ENCODE measurements at places on chromosomes 1 and 21.

DNA sequence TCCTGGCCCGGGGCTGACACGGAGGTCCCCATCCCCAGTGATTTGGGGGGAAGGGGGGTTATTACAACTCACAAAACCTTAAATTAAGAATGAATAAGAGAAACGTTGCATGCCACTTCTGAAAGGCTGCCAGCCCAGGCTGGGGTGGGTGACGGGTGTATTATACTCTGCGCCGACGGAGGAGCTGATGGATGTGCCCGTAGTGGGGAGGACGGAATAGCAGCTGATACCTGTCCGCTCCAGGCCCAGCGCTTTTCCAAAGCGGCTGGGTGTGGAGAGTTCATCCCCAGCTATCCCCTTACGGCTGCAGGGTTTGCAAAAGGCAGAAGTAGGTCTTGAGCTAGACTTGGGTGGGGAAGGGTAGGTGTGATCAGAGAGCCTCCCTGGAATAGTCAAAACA is 63.8 kb upstream of the CASZ1 start:
- DNase-seq: no peak

GRCh38 chr1:100397681-100398080 is 45.4 kb downstream of the CDC14A start:
- DNase-seq: no peak

GRCh38 chr1:180382326-180383115 is 119.9 kb downstream of the ACBD6 start:
- DNase-seq: no peak

DNA sequence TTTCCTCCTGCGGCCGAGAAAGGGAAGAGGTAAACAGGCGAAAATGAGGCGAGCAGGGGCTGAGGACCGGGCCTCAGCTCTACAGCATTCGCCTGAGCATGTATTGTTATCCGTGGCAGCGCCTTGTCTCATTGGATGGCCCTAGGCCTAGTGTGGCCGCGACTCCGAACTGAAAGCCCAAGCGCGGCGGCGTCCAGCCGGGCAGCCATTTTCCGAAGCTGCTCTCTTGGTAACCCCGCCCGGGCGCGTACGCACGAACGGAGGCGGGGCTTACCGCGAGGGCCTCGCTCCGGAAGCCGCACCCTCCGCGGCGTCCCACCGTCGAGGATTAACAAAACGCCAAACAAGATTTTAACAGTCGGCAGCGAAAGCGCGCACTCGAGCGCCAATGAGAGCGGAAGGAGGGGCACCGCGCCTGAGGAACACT is 797 bp upstream of the USP1 start:
- peak; percentile 99 for DNase-seq

DNA sequence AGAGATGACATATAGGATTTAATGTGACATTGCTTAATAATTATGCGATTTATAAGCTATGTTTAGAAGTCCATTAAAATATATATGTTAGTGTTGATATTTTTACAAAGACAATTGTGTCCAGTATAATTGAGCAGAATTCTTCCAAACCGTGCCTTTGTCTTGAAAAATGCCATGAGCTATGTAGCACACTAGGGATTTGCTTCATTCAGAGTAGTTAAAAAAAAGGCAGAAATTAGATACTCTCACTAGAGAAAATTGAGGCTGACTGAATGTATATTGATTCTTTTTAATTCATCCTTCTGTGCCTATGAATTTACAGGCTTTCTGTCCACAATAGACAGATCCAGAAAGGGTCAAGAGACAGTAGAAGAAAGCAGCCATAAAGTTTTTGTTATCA is 429.0 kb downstream of the NEGR1 start:
- DNase-seq: no peak

DNA sequence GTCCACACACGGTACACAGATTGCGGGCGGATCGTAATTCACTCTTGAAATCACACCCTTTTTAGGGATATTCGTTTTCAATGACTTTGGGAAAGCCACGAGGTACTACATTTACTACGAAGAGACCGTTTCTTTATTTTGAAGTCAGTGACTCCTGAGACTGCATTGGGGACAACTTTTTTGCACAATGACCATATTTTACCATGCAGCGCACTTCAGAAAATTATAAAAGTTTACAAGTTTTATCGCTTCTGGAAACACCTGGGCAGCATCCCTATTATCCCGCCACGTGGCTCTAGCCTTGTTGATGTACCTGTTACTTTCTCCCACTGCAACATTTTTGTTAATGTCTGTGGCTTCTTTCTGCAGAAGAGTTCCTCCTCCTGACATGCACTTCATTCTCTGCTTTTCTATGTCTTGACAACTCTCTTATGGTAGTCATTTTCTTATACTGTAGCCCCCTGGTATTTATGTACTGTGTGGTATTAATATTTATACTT is 1.3 kb upstream of the AKT3 start:
- DNase-seq: no peak

DNA sequence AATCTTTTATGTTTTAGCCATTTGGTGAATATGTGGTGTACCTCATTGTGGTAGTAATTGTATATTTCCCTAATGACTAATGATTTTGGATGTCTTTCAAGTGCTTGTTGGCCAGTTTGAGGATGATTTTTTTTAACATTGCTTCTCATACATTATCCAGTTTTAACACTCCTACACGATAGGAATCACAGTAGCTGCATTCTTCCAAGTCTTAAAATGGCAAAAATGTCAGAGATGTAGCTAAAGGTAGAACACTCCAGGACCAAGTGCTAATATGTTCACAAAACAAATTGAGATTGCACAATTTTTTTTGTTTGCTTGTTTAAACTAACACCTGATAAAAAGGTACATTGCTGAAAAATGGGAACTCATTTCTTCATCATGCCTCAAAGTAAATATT is 11.7 kb downstream of the USP25 start:
- DNase-seq: no peak

DNA sequence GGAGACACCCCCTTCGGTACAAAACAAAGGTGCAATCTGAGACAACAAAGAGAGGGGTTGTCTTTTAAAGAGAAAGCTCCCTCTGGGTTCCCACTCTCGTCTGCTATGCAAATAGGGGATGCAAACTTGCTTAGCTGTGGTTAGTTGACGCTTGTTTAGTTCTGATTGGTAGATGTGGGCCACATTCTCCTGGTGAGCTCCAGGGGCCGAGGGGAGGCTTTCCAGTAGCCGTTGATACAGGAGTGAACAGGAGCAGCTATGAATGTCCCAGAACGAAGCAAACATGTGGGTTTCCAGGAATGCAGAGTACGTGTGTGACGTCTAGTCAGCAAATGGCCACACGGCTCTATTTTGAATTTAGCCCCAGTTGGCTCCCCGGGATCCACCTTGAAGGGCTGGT is 14.7 kb downstream of the TFF2 start:
- DNase-seq: peak; percentile 25

DNA sequence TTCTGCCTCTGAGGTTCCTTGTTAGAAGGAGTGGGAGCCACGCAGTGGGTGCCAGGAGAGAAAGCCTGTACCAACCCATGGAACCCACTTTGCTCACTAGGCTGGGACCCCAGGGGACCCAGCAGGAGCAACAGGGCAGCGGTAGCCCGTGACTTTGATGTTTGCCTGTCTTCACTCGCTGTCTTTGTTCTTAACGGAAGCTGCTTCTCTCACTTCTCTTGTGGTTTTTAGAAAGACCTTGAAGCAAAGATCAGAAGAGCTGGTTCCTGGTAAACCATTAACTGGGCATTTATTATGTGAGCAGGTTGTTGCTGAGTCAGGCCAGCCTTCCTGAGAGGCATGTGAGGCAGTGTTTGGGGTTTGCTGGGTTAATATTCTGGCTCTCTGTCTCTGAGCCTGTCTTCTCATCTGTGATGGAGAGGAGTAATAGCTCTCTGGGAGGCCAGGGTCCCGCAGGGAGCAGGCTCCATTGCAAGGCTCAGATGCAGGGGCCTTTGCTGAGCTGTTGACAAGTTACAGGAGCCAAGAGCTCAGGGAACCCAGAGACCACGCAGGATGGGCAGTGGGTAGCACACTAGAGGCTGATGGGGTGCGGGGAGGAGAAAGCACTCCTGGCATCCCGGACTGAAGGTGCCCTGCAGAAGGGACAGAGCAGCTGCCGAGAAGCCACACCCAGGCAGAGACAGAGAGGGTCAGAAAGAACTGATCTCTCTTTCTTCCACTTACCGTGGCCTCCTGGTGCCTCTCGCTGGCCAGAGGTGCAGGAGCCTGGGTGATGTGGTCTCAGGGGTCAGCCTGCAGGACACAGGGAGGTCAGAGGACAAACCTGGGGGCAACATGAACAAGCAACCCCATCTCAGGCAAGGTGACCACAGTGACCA is 367.5 kb upstream of the C1orf174 start:
- no peak for DNase-seq

- DNase-seq: no peak
Measured at GRCh38 chr1:233114159-233114558, 163.7 kb downstream of the NTPCR start.

GRCh38 chr1:25037174-25038074 is 107.3 kb upstream of the RUNX3 start:
- peak; percentile 87 for DNase-seq

- DNase-seq: no peak
Measured at GRCh38 chr21:38597421-38597820, 99.1 kb upstream of the ERG start.

GRCh38 chr1:160646711-160647328 is at the start of gene SLAMF1:
SLAMF1 (minus strand) TSS chr1:160647044; CDS start chr1:160646945, 99 bp downstream.
- DNase-seq: peak; percentile 80

DNA sequence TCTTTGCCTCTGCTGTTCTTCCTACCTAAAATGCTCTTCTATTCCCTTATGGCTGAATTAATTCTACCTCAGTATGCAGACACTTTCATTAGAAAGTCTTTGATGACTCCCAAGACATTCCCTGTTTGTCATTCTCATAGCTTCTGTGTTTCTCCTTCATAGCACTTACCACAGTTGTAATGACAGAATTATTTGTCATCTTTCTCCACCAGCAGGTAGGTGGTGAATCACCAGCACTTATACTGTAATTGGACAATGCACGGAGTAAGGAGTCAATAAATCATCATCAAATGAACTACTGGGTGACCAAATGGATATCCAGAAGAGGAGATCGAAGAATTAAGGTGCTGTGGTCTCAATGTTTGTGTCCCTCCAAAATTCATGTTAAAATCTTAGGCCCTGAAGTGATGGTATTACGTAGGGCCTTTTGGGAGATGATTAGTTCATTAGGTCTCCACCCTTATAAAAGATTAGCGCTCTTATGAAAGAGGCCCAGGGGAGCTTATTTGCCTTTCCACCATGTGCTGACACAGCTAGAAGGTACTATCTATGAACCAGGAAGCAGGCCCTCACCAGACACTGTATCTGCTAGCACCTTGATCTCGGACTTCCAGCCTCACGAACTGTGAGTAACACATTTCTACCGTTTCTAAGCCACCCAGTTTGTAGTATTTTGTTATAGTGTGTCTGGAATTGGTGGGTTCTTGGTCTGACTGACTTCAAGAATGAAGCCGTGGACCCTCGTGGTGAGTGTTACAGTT is 2.4 kb upstream of the CCT8 start:
- no peak for DNase-seq

- no peak for DNase-seq
Measured at GRCh38 chr1:33716976-33717688, 146.7 kb upstream of the HMGB4 start.

- no peak for DNase-seq
Measured at GRCh38 chr1:244010703-244011123, 40.4 kb upstream of the ZBTB18 start.

GRCh38 chr1:114503916-114504422 is 7.0 kb downstream of the TRIM33 start:
- no peak for DNase-seq

GRCh38 chr1:182229921-182230491 is 161.6 kb downstream of the GLUL start:
- DNase-seq: no peak

GRCh38 chr1:54701066-54701465 is 14.6 kb upstream of the TTC4 start:
- no peak for DNase-seq

- no peak for DNase-seq
Measured at GRCh38 chr1:96538111-96538641, 183.4 kb upstream of the PTBP2 start.

- DNase-seq: no peak
Measured at GRCh38 chr1:192010406-192010805, 147.9 kb upstream of the RGS18 start.

GRCh38 chr1:234680331-234680904 is 70.4 kb upstream of the IRF2BP2 start:
- DNase-seq: no peak

DNA sequence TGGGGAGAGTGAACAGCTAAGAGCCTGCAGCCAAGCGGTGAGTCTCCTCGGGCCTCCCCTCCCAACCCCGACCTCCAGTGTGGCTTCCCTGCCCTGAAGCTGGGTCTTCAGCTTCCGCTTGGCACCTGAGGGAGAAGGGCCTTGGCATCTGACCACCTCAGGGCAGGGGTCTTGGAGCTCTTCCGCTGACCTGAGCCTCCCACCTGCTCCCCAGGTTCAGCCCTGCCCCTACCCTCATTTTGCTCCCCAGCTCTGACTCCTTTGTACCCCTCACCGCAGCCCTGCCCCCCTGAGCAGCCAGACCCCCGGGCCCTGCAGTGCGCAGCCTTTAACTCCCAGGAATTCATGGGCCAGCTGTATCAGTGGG is 4.9 kb downstream of the ADAMTSL4 start:
- no peak for DNase-seq

GRCh38 chr1:53505401-53505800 is 46.2 kb downstream of the DMRTB1 start:
- no peak for DNase-seq

DNA sequence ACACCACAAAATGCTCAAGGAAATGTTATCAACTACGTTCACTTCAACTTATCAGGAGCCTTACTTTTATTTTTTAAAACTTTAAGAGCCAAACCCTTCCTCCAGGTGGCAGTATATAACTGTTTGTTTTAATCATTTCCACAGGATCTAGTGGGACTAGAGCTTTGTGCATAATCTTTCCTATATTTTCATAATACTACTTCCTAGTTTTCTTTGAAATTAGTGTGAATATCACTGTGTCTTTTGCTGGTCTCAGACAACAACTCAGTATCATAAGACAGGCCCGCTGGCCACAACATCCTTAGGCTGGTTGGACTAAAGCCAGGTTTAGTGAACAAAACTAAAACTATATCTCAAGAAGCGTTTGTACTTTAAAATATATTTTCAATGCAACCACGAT is 145.5 kb downstream of the TIAM1 start:
- DNase-seq: no peak

DNA sequence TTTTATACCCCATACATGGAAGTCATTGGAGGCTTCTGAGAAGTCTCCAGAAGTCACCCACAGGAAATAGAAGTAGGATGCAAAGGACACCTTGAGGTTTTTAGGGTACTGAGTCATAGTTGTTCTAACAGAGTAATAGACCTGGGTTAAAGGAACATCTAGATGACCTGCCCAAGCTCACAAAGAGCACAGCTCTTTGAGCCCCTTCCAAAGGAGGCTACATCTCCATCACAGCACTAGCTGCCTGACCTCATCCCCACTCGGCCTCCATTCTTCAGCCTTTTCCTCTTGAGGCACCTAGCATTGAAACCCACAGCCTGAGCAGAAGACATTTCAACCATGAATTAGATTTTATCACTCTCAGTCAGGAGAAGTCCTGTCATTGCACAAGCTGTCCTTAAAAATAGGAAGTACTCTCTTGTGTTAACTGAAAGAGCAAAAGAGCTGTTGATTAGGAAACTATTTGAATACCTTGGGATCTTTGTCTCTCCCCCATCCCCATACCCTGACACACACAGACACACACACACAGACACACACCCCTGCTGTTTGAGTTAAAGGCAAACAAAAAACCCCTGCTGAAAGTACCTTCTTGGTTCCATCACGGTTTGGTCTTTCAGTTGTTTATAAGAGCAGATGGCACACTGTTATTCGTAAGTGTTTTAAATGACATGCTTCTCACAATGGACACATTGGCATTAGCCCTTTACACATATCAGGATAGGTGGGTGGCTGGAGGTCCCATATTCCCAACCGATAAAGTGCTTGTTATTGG is 22.2 kb downstream of the MKNK1 start:
- no peak for DNase-seq
